ENCODE measurements at places on chromosomes 6 and 20.

- no peak for DNase-seq
Observed at GRCh38 chr6:93243231-93243778, 176.1 kb downstream of the EPHA7 start.

DNA sequence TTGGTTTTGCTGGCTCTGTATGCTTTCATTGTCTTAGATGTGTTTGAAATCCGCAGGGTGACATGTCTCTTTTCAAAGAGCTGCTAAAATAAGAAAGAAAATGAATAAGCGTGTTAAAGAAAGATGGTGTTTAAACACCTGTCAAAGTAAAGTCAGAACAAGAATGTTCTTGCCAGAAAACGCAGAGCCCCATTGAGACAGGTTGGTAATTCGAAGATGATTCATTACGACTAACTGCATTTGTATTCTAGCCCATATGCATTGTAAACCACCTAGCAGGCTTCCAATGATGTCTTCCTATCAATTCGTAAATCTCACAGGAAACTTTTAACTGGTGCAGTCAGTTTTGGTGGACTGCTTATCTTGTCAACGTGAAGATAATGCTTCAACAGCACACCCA is 16.8 kb downstream of the PHACTR2 start:
- no peak for DNase-seq

DNA sequence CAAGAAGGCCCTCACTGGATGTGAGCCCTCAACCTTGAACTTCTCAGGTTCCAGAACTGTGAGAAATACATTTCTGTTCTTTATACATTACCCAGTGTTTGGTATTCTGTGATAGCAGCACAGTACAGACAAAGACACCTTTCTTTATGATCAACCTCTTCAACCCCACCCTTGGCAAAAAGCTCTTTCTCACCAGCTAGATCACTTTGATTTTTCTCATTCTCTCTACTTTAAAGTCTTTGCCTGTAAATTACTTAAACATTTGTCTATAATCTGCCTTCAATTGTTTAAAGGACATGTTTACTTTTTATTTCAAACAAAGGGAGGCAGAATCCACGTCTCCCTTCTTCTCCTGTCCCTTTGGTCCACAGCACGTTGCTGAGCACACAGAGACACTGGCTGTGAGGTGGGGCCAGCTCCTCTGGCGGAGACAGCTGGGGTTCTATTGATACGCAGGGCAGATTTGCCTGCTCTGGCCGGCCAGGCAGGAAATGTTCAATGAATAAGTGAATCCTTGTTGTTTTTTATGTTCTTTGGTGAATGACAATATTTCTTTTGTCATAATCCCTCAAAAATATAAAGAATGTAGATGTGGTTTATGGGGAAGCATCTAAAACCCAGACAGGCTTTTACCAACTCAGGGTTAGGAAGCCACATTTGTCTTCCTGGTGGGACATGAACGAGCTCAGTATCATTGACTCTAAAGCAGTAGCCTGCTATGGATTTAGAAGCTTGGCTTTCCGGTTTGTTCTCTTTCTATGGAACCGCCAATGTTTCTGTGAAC is 52.9 kb downstream of the NEDD9 start:
- DNase-seq: peak; percentile 61

DNA sequence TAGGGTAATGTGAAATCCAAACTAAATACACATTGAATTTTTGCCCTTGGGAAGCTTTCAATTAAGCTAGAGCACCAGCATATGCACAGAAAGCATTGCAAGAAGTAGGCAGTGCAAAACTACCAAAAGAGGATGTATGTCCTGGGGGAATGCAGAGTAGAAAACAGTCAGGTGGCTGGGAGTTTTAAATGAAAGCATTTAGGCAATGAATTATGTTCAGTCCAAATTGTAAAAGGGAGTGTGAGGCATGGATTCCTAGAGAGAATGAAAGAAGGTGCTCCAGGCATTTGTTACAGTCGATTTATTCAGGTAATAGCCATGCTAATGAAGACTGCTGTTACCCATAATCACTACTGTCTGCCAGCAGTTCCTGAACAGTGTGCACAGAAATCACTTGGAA is 604.1 kb upstream of the POU3F2 start:
- no peak for DNase-seq

- no peak for DNase-seq
Observed at GRCh38 chr20:58161192-58161591, 67.3 kb downstream of the ANKRD60 start.

GRCh38 chr20:3238616-3239025 is 369 bp downstream of the SLC4A11 start:
- no peak for DNase-seq

GRCh38 chr20:53691060-53691810 is 97.6 kb upstream of the ZNF217 start:
- no peak for DNase-seq

DNA sequence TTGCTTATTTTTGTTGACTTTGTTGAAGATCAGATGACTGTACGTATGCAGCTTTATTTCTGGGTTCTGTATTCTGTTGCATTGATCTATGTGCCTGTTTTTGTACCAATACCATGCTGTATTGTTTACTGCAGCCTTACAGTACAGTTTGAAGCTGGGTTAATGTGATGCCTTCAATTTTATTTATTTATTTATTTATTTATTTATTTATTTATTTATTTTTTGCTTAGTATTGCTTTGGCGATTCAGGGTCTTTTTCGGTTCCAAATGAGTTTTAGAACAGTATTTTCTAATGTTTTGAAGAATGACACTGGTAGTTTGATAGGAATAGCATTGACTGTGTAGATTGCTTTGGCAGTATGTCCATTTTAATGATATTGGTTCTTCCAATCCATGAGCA is 210.3 kb downstream of the EPM2A start:
- no peak for DNase-seq

DNA sequence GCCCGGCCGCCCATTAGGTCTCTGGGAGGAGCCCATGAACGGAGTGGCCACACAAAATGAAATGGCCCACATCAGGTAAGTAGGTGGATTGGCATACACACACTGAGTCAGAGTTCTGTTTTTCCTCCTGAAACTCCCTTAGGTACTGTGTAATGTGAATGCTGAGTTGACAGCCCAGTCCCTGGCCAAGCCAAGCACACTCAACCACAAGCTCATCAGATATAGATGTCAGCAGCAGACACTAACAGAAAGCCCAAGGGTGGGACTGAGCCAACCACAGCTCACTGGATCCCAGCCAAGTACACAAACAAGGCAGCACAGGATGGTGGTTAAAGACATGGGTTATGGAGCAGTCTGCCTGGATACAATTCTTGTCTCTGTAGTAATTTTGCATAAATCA is 403.4 kb downstream of the GJA1 start:
- DNase-seq: peak; percentile 74

DNA sequence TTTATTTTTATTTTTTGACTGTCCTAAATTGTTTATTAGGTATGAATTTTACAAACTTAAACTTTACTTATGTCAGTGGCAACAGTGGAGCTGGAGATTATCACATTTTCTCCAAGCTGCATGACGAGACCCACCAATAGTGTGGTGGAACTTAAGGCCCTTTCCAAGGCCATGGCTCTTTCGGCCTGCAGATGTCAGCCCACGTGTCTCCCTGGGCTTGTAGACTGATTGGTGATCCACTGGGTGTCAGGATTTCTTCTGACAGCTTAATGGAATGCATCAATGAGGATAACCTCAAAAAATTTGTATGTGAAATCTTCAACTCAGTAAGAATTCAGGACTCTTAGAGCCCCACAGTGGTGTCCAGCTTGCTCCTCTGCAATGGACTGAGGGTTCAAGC is 32.3 kb upstream of the OVOL2 start:
- DNase-seq: no peak

- DNase-seq: peak; percentile 47
Observed at GRCh38 chr6:20692023-20692422, 157.8 kb downstream of the CDKAL1 start.

- no peak for DNase-seq
Observed at GRCh38 chr6:113306552-113307145, 550.5 kb upstream of the MARCKS start.

- DNase-seq: no peak
Observed at GRCh38 chr6:108580646-108581045, 19.9 kb downstream of the FOXO3 start.

DNA sequence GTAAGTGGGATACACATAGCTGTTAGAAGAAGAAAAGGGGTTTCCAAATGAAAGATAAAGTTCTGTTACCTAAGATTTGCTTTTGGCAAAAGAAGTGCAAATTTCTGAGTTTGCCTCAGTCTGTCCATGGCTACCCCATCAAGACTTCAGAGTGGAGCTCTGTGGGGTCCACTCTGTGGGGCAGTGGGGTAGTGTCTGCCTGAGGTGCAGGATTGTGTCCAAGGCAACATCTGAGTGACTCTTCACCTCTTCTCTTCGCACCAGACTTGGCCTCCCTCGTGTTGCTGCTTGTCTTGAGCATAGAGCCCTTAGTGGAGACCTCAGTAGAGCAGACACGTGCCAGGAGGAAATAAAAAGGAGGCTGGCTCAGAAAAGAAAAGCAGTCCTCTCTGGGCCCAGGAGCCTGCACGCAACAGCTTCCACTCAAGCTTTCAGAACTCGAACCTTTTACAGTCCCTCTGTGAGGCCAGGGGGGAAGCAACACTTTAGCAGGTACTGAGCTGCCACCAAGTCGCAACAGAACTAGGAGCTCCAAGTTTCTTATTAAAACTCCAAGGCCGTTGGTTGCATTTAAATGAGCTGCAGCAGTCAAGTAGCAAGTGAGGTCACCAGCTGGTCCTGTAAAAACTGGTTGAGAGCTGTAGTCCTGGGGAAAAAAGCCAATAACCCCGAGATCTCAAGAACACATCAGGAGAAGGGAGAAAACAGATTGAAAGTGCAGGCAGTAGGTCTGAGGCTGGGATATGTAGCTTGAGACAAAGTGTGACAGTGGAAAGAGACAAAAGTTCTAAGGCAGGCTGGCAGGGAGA is 413.5 kb downstream of the CDC5L start:
- no peak for DNase-seq

GRCh38 chr6:56753811-56754210 is 111.1 kb upstream of the DST start:
- no peak for DNase-seq

- DNase-seq: peak; percentile 67
Observed at GRCh38 chr6:112571488-112572270, 224.5 kb downstream of the RFPL4B start.

- no peak for DNase-seq
Observed at GRCh38 chr6:168179133-168179532, 100.1 kb upstream of the FRMD1 start.

DNA sequence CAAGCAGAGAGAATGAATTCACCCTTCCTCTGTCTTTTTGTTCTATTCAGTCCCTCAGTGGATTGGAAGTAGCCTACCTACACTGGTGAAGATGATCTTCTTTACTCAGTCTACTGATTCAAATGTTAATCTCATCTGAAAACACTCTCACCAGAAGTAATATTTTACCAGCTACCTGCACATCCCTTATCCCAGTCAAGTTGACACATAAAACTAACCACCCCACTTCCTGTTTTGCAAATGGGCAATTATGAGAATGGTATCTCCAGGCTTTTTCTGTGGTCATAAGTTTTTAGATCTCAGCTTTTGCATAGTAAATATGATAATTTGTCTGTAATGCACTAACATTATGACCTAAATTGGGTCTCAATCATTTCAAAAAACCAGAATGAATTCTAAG is 228.8 kb upstream of the ECI2 start:
- no peak for DNase-seq

DNA sequence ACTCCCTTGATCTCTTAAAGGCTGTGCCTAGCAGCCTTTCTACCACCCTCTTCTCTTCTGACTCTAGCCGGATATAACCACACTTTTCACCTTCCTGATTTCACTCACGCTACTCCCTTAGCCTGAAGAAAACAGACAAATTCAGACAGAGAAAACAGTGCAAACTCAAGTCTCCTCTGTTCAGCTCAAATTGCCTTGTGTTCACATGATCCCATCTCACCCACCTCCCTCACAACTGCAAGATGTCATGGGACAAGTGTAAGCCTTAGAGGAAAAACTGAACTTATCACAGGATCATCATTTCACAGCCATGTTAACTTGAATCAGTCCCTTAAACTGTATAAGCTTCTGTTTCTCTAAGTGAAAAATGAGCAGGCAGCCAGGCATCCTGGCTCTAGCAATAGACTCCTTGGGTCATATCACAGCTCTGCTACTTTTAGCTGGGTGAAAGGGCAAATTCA is 66.5 kb upstream of the TENT5A start:
- DNase-seq: no peak

DNA sequence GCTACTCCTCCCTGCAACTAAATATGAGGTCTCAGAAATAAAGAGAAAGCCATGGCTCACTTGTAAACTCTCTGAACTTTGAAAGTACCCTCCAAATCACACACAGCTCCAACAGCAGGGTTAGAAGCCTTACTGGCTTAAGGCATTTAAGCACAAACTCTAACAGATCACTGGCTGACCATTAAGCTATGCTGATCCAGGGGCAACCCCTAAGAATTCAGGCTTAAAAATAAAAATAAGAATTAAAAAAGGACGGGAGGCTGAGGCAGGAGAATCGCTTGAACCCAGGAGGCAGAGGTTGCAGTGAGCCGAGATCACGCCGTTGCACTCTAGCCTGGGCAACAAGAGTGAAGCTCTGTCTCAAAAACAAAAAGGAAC is 21.8 kb downstream of the HLA-E start:
- no peak for DNase-seq

DNA sequence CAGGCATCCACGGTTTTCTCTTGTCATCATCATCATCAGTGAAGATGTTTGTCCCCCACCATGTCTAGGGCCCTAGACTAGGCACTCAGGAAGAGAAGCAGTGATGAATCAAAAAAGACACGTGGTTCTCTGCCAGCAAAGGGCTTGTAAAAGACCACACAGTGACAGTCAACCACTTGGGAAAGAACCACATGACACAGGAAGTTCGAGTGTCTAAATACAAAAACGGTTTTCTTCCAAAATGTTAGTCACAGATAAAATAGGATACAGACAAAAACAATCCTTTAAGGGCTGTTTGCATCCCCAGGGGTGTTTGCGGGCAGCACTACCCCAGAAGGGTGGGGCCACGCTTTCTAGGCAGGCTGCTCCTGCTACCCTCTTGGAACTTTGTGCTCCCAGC is 356.8 kb upstream of the AGPAT4 start:
- peak; percentile 29 for DNase-seq

GRCh38 chr6:140590641-140591040 is 1216.2 kb upstream of the CITED2 start:
- peak; percentile 43 for DNase-seq

- peak; percentile 64 for DNase-seq
Observed at GRCh38 chr20:47335251-47336128, 21.0 kb downstream of the ZMYND8 start.

- no peak for DNase-seq
Observed at GRCh38 chr20:59435518-59435917, 135.1 kb downstream of the EDN3 start.

DNA sequence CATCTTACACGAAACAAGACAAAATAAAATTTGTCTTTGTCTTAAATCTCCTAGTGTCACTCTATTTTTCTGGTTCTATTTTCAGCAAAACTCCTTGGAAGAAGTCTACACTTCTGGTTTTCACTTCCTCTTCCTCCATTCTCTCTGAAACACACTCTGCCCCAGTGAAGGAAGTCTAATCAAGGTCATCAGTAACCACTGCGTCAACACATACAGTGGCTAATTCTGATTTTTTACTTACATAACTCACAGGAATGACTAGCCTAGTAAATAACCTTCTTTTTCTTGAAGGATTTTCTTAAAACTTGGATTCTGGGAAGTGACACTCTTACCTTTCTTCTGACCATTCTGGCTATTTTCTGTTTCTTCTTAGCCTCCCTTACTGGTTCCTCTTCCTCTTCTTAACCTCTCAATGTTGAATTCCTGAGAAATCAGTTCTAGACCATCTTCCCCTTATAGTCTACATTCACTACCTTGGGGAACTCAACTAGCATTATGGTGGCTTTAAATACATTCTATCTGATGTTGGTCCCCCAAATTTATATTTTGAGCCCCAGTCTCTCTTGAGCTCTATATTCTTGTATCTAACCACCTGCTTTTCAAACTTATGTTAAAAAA is 37.5 kb downstream of the AIG1 start:
- no peak for DNase-seq

- no peak for DNase-seq
Observed at GRCh38 chr6:70086806-70087205, 216.1 kb downstream of the COL9A1 start.
